Stimulated activated CD4-positive, alpha-beta T cell treated with anti-CD3 and anti-CD28 coated beads, TNF-alpha, amount 100 ng/mL, for 1 hour (primary cell): ENCODE measurements at places on chromosomes 16 and 17.
A peak's percentile ranks its signal among the peaks of the same experiment; 100 is the strongest.

GRCh38 chr16:70684146-70685060, 1.4 kb downstream of the MTSS2 start:
- DNase-seq = no peak

- no peak for DNase-seq
Observed at GRCh38 chr17:71409712-71410111, 711.1 kb upstream of the SOX9 start.

DNA sequence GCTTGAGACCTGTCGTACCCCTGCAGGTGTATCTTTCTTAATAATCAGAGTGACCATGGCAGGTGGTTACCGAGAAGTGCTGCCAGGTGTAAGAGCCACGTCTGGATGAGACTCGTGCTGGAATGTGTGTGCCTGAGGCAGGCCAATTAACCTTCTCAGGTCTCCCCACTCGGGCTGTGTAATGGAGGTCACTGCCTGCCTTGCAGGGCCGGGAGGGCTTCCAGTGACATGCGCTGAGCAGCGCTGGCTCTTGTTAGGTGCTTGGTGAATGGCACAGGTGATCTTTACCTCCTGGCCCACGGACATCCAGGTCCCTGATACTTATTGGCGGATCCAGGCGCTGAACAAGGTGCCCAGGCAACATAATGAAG, 4.6 kb upstream of the GSE1 start:
- no peak for DNase-seq

DNA sequence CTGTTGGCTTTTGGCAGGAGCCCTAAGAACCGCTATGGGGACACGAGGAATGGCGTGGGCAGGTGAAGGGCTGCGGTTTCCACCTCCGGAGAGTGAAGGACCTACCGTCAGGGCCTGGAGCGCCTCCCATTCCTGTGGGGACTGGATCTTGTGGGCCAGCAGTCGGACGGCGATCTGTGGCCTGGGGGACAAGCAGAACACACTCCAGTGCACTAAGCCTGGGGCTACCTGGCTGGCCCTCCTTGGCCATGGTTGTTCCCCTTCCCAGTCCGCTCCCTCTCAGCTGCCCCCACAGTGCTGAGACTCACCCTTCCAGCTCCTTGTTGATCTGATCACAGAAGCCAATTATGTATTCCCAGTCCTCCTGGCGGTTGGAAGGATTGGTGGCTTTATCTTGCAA, 15.0 kb downstream of the GGA3 start:
- DNase-seq = no peak

DNA sequence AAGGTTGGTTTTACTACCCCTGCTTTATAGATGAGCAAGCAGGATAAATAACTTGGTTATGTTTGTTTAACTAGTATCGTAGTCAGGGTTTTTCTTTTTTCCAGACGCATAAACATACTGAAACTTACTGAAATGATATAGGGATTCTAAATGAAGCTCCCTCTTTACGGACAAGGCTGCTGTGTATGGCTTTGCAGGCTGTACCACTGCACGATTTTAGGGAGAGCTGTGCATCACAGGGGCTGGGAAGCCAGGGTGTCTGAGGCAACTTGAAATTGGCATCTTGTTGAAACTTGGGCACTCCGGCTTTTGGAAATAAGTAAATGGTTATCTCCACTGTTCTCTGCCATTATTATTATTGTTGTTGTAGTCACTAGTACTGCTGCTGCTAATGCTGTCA, 218.1 kb upstream of the CDH8 start:
- DNase-seq = no peak

GRCh38 chr16:381789-382717, at the start of gene PGAP6:
TSS of gene PGAP6 (minus strand) at chr16:381978. CDS start at chr16:381821, 157 bp downstream.
- DNase-seq = peak; percentile 67
